ENCODE measurements at places on chromosomes 11 and 22.

- no peak for DNase-seq
Measured at GRCh38 chr11:74182635-74183034, 11.5 kb downstream of the PPME1 start.

DNA sequence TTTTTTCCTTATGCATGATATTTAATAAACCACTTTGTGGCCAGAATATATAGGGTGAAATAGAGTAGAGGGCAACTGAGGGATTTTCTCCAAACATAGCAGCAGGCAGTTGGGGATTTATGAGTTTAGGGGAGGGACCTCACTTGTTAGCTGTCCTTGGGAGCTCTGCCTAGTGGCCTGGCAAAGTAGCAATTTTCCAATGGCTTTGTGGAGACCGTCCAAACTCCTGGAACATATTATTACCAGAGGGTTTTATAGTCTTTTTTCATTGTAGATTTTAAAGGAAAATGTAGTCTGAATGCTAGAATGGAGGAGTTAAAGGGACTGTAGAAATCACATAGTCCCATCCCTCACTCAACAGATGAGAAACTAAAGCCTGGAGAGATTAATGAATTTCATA, 32.3 kb downstream of the AMOTL1 start:
- no peak for DNase-seq

DNA sequence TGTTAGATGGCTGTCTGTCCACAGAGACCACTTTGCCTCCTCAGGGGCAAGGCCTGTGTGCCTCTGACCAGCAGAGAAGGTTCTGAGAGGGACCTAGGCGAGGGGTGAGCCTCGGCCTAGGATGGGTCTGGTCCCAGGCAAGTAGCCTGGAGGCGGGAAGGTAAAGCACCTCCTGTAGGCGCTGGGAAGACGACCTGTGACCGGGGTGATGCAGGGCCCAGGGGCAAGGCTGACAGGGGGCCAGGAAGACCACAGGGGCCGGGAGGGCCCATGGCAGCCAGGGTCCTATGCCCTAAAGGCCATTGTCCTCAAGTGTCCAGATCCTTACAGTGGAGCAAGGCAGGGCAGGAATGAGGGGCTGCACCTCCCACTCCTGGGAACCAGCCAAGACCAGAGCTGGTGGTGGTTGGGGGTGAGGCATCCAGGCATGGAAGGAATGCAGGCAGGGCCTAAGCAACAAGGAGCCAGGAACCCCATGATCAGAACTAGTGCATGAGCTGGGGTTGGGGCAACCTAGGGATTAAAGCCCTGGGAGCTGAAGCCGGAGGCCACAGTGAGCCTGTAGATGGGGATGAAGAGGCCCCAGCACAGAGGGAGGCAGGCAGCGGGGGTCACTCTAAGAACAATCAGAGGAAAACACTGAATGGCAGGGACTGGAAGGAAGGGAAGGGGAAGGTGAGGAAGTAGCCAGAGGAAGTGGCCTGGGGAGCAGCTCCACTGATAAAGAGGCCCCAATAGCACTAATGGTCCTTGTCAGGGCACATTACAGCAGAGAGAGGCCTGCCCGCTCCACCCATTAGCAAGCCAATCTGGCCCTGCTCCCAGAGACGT, 32.9 kb upstream of the KLHL35 start:
- DNase-seq, result no peak

- no peak for DNase-seq
Measured at GRCh38 chr11:62600367-62601121, 1.1 kb downstream of the MTA2 start.

DNA sequence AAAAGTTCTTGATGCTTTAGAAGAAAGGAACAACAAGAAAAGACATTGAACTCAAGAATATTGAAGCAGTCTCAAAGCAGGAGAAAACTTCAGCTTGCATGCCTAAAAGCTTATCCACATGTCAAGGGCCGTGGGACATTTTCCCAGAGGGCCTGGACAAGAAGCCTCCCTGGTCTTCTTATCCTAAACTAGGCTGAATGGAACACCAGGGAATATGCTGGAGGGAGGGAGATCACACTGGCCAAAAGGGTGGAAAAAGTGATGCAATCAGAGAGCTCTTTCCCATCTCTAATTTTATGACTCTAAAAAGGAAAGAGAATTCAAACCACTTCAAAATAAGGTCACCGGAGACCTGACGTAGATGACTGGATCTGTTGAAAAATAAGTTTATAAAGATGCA, 107.2 kb downstream of the MPPED2 start:
- no peak for DNase-seq

- DNase-seq, result no peak
Measured at GRCh38 chr11:64318766-64319761, 1.1 kb downstream of the PRDX5 start.

GRCh38 chr11:78967811-78968210, 393.1 kb upstream of the NARS2 start:
- DNase-seq, result no peak

- no peak for DNase-seq
Measured at GRCh38 chr11:67213178-67213621, 53.1 kb upstream of the GRK2 start.

DNA sequence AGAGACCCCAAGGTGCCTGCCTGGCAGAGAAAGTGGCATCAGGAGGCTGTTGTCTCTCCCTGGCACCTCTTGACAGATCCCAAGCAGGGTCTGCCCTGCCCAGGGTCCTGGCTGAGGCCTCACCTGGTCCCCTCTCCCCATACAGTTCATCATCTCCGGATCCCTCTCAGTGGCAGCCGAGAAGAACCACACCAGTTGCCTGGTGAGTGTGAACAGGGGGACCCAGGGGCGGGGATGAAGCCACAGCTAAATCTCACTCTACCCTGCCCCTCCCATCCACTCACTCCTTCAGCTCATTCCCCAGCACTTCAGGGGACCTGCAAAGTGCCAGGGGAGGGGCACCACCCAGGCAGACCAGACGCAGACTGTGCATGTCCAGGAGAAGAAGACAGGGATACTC, 14.0 kb upstream of the MS4A10 start:
- no peak for DNase-seq

DNA sequence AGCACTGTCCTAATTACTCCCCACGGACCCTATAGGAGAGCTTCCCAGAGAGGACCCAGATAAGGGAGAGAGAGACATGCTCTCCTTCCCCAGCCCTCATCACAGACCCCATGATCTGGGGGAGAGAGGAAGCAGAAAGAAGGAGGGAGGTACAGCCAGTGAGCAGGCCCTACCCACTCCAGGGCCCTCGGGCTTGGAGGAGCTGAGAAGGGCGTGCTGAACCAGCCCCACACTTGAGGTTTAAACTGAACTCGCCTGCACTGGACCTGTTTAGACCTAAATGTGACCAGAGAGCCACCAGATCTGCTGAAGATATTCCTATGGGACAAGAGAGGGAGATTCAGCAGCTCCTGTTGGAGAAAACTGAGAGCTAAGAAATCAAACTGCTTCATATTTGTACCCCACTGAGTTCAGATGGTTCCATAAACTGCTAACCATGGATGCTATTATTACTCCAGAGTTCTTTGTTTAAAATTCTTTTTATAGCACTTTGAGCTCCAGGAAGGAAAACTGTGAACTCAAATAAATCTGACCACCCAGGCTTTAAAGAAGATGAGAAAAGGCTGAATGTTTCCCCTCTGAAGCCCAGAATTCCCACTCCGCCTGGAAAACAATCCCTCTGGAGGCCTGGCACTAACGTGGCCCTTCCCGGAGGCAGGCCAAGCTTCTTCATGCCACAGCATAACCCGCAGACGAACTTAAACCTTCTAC, 67.2 kb downstream of the EFCAB6 start:
- DNase-seq, result no peak

DNA sequence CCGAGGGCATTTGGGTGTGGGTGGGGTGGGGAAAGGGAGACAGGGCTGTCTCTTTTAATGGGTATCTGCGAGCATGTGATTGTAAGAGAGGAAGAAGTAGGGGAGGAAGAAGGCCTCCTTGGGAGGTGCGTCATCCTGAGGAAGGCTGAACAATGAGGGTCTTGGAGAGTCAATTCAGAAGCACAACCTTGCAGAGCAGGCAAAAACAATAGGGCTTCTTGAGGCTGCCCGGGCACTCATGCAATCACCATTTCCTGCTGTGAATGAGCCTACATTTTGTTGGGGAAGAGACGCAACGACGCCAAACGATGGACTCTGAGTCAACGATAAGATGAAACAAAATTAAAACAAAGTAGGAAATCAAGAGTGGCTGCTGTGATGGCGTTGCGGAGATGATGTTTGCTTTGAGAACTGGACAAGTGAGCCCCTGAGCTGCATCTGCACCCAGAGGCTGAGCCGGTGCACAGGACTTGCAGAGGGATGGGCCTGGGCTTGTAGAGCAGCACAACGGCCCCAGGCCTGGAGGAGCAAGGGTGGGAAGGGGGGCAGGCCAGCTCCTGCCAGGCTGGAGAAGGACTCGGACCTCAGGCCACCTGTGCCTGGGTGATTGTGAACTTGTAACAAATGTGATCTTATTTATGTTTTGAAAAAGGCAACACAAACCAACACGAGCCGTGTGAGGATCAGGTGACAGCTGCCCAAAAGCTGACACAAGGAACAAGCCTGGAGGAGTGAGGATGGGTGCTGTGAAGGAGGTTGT, 92.3 kb upstream of the B3GAT1 start:
- no peak for DNase-seq

DNA sequence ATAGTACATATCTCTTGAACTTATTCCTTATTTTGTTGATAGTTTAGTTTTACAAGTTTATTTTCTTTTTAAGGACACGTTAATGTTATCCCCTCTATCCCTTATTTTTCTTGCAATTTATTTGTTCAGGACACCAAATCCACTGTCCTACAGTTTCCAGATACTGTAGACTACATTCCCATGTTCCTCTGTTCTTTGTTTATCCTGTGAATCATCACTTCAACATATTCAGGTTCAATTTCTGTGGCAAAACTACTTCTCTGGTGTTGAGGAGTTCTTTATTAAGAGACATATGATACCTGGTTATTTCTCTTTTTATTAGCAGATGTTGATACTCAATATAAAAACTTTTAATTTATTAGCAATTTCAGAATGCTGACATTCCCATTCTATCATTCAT, 72.8 kb upstream of the CLNS1A start:
- no peak for DNase-seq

DNA sequence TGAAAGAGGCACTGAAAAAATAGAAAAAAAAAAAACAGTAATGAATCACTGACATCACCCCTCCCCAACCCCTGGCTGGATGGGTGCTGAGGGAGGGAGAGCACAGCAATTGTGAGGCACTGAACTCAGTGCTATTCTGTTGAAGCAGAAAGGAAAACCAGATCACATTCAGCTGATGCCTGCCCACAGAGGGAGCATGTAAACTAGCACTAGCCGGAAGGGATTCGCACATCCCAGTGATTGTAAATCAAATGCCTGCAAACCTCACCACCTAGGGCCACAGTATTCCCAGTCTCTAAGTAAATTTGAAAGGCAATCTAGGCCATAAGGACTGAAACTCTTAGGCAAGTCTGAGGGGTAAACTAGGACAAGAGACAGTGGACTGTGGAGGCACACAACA, 772.0 kb upstream of the CCDC179 start:
- DNase-seq, result no peak

- no peak for DNase-seq
Measured at GRCh38 chr11:123587044-123587443, 67.4 kb downstream of the SCN3B start.

- DNase-seq, result no peak
Measured at GRCh38 chr11:129259931-129260348, 67.8 kb upstream of the ARHGAP32 start.

DNA sequence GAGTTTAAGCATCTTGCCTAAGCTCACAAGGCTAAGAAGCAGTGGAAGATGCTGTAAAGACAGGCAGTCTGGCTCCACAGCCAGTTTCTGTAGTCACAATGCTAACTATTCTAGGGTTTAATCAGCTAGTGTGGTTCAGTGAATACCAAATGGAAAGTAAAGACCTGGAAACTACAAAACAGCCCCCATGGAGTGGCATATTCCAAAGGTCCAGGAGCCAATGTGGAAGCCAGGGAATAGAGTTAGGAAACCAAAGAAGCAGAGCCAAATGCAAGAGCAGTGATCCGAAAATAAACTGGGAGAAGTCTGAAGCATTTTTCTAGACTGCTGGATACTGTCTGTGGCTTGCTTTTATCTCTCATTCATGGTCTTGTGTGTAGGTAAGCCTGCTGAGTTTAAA, 731.2 kb upstream of the ANO5 start:
- no peak for DNase-seq

DNA sequence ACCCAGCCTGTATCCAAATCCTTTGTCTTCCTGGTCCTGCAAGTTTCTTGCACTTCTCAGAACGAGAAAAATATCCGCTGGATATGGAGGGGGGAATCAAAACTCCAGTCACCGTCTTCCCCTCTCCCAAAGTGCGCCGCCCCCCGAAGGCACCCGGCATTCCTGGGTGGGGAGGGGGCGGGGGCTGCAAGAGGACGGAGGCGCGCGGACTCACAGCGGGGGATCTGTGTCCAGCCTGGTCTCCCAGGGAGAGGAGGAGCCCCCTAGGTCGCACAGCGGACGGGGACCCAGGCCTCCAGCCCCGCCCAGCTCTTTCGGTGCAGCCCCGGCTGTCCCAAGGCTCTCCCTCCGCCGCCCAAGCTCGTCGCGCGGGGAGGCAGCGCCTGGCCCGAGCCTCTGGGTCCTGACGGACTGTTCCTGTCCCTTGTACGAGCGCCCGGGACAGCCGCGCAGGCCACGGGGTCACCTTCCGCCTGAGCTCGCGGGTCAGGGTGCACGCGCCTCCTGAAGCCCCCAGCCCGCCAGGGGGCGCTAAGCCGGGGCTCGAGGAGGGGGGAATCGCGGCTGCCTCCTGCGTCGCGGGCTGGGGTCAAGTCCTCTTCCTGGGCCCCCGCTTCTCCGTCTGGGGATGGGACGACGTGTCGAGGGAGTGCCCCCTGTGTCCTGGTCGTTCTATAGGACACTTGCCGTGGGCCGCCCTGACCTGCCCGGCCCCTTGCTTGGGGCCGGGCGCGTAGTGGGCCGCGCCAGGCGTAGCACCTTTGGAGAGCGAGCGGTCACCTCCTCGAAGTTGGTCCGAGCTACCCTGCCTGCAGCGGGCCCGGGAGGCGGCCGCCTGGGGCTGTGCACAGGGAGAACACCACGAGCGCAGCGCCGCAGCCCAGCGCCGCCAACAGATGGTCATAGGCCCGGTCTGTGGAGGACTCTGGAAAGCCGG, 2.4 kb upstream of the WNT11 start:
- DNase-seq, result peak; percentile 73

DNA sequence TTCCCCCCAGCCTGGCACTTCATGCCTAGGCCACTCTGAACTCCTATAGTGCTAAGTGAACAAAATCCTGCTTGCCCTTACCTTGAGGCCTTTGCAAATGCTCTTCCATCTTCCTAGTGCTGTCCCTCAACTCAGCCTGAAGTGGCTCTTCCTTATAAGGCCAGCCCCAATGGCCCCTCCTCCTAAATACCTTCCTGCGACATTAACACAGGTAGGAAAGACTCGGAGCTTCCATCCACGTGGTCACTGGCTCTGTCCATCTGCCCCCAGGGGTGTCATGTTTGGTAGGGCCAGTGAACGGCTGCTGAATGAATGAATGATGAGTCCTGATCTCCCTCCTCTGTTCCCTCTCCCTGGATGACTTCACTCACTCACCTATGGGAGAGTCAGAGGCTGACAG, 4.2 kb downstream of the PDE2A start:
- DNase-seq, result no peak

DNA sequence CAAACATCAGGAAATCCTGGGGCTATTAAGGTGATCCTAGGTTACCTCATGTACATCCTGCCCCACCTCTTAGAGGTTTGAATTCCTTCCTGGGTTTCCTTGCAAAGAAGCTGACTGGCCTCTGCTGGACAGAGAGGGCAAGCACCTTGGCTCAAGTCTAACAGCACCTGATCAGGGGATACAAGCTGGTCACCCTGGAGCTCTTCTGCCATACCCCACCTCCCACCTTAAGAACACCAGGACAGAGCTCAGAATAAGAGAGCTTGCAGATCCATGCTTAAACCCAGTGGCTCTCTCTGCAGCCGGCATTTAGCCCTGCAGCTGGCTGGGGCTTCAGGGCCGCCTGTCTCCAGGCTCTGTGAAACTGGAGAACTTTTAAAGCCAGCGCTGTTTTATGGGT, 386.6 kb upstream of the NARS2 start:
- DNase-seq, result no peak

Data from activated CD4-positive, alpha-beta T cell treated with anti-CD3 and anti-CD28 coated beads, Interleukin-2, amount 10 ng/mL, durations not matched to agents 7 days and 5 days (primary cell).